Activated T-cell treated with anti-CD3 and anti-CD28 coated beads, Interleukin-2, amount 50 U/mL, for 72 hours (primary cell): ENCODE measurements at places on chromosomes 4 and X. TPM values are rescaled to one million over a fixed set of nuclear protein-coding genes. Genes with fewer than 3 reads are reported as not detected.

DNA sequence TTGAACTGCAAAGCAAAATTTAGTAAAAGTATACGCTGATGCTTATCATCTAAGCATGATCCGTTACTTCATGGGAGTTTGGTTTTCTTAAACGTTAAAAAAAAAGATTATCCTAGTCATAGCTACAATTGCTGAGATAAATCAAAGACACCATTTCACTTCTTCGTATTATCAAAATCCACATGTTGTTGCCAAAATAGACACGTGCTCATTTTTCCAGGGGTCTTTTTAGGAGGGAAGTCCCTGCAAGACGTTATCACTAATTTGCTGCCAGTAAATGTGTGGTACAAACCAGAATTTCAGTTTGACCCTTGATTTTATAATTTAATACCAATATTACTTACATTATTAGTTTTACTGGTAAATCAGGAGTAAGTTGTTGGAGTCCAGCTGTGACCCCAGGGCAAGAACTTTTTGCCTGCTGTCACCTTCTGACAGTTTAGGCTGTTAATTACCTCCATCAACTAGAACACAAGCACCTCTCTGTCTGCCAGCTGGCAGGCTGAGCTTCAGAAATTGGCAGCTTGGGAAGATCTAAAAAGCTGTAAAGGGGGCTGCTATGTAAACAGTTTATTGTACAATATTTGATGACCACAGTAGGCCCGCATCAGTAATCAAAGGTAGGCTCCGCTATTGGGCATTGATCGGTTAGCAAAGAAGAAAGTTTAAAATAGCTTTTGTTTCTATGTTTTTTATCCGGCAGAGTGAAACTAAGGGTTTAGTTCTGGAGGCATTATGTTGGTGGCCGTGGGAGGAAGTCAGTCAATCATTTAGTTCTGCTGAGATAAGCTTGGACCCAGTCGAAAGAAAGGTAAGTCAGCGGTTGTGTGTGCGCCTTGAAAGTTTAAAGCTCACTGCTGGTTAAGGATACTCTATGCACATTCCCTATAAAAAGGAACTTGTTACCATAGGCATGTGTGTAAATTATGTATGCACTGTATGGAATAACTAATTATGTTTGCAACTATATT lies 196.4 kb downstream of the FBXO8 start:
- no peak overlapping the region for H3K4me3 ChIP-seq
- H3K4me1 ChIP-seq, result no peaks in the 10 kb centered on the region
- no peak for DNase-seq

Gene GAGE12E
- not detected for total RNA-seq

Gene HAUS7
- total RNA-seq, result 27.7 TPM

DNA sequence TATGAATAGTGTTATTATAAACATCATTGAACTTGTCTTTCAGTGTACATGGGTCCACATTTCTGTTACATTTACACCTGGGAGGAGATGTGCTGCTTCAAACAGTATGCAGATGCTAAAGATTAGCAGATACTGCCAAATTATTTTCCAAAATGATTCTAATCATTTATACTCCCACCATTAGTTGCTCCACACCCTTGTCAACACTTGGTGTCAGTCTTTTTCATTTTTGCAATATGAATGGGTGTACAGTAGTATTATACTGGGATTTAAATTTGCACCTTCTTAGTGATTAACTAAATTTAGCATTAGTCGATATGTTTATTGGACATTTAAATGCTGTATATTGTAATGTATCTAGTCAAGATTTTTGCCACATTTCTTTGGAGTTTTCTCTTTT lies 131.6 kb upstream of the GRID2 start:
- no peaks in the 10 kb centered on the region for H3K27me3 ChIP-seq
- DNase-seq, result no peak
- no peak overlapping the region for H3K27ac ChIP-seq
- no peaks in the 10 kb centered on the region for H3K4me1 ChIP-seq
- no peaks in the 10 kb centered on the region for H3K36me3 ChIP-seq

DNA sequence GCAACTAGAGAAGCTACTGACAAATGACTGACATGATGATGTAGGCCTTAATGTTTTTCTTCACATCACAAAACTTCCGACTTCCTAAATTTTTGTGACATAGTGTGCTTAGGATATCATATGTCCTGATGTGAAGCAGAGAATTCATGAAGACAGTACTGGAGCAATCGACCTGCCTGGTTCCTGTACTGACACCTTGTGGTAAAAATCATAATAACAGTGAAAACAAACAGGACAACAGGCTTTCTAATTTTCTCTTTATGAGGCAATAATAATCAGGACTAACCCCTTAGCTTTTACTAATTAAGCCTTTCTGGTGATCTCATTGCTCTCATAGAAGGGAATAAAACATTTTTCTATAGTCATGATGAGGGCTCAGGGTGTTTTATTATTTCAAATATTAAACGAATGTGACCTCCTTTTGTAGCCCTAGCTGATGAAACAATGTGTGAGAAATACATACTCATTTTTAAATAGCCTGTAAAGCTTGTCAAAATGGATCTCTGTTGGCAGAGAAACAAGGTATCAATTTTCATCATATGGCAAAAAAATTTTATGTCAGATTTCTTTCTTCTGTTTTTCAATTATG lies 158.4 kb downstream of the TENT5D start:
- DNase-seq, result no peak
- no peak overlapping the region for H3K4me3 ChIP-seq
- H3K36me3 ChIP-seq, result no peaks in the 10 kb centered on the region
- no peaks in the 10 kb centered on the region for H3K4me1 ChIP-seq
- H3K27ac ChIP-seq, result no peak overlapping the region
- peaks cover 27% of the 10 kb centered on the region for H3K27me3 ChIP-seq

Gene DDX53
- total RNA-seq, result not detected

Gene XKRX
- total RNA-seq, result 2.3 TPM

Gene NDUFC1
- 28.5 TPM for total RNA-seq

Gene BRS3
- not detected for total RNA-seq

DNA sequence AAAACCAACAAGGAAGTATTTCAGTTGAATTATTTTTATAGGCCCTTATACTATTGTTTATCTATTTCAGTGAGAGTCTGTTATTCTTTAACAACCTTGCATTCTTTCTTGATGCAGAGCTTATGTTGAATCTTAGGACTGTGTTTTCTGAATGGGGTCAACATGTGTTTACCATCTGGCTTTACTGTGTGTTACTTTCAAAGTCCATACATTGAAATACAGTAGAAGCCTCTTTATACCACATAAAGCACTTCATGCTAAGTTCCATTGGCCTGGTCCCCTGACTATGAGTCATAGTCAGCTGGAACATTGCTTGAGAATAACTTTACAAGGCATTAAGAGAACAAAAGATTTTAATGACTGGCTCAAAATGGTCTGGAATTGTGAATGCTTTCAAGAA lies 152.6 kb downstream of the GASK1B start:
- H3K36me3 ChIP-seq, result no peaks in the 10 kb centered on the region
- no peak for DNase-seq
- no peaks in the 10 kb centered on the region for H3K4me1 ChIP-seq
- H3K4me3 ChIP-seq, result no peak overlapping the region

Gene ARHGAP6
- total RNA-seq, result not detected

- no peaks in the 10 kb centered on the region for H3K36me3 ChIP-seq
- H3K27ac ChIP-seq, result no peak overlapping the region
- no peaks in the 10 kb centered on the region for H3K4me1 ChIP-seq
- H3K4me3 ChIP-seq, result no peak overlapping the region
- H3K27me3 ChIP-seq, result no peaks in the 10 kb centered on the region
These were observed 213.8 kb upstream of the PACRGL start for GRCh38 chr4:20486433-20486832.

DNA sequence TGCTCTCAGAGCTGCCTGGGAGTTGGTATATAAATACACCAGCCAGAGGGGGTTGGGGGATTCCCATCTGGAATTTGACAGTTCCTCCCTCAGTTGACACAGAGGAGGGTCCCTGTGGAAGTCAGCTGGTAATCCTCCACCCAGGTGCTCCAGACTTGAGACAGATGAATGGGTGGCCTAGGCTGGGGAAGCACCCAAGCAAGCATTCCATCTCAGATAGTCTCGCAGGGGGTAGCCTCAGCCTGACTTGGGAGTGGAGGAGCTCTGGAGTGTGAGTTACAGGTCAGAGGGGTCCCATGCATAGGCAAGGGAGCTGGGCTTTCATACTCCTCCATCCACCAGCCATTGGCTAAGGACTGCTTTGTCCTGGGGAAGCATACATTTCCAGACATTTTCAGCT lies 229.3 kb upstream of the BCOR start:
- H3K27ac ChIP-seq, result no peak overlapping the region
- H3K4me1 ChIP-seq, result no peaks in the 10 kb centered on the region
- DNase-seq, result no peak
- H3K36me3 ChIP-seq, result no peaks in the 10 kb centered on the region

Gene NUP62CL
- total RNA-seq, result 4.9 TPM

DNA sequence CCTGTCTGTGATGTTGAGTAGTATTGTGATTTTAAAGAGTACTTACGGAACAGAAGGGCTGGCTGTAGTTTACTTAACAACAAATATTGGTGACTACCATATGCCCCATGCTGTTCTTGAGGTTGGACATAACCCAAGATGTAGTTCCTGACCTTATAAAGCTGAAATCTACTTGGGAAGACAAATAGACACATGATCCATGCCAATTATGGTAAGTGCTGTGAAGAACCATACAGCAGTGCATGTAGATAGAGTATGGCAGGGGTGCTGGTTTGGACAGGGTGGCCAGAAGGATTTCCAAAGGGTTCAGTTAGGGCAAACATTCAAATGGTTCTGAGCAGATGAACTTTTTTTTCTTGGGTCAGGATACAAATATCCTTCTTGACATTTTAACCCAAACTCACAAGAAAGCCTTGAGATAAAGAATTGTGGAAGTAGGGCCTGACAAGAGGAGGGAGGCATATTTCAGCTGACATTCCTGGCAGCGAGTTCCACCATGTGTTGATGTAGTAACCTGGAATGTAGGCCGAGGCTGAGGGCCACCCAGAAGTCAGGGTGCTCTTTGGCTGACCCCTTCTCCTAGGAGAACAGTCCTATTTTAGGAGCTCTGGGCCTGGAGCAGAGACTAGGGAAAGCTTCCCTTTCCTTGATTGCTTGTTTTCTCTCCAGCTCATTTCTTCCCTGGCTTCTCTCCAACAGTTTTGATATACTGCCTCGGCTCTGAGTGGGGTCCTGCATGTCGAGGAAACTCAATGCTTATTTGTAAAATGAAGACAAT lies 74.2 kb downstream of the FREM3 start:
- no peaks in the 10 kb centered on the region for H3K27me3 ChIP-seq
- H3K4me3 ChIP-seq, result no peak overlapping the region
- H3K36me3 ChIP-seq, result no peaks in the 10 kb centered on the region
- H3K4me1 ChIP-seq, result no peaks in the 10 kb centered on the region
- DNase-seq, result no peak

GRCh38 chrX:135307171-135307570 lies 2.1 kb upstream of the ETDC start:
- H3K4me1 ChIP-seq, result no peaks in the 10 kb centered on the region
- no peak overlapping the region for H3K27ac ChIP-seq
- peaks cover 20% of the 10 kb centered on the region for H3K27me3 ChIP-seq
- no peak overlapping the region for H3K4me3 ChIP-seq
- no peak for DNase-seq
- H3K36me3 ChIP-seq, result no peaks in the 10 kb centered on the region

DNA sequence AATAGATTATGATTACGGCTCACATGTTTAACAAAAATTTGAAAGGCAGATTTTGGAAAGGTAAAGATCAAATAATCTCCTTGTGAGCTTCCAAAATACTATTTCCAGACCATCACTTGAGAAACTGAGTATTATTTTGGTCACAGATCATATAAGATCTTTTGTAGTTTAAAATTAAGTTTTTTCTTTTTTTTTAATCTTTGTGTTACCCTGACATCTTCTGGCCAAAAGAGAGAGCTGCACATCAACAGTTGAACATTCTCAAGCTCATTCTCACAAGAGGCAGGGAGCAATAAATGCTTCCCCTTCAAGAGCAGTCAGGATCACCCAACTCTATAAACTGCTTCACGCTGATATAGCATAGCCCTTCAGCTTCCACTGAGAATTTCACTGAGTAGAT lies 15.9 kb downstream of the TMEM192 start:
- no peak for DNase-seq
- no peaks in the 10 kb centered on the region for H3K27me3 ChIP-seq
- no peaks in the 10 kb centered on the region for H3K4me1 ChIP-seq

DNA sequence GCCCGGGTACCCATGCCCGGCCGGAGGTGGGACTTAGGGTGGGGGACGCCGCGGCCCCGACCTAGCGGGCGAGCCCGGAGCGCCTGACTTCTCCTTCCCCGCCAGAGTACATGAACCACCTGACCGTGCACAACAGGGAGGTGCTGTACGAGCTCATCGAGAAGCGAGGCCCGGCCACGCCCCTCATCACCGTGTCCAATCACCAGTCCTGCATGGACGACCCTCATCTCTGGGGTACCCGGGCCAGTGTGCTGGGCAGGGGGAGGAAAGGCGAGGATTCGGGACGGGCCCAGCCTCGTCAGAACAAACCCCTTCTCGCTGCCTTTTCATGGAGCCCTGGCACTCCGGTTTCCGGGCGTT lies 622 bp downstream of the TAFAZZIN start:
- peaks cover 8% of the 10 kb centered on the region for H3K36me3 ChIP-seq
- H3K27me3 ChIP-seq, result peaks cover 6% of the 10 kb centered on the region
- peak; percentile 67 for DNase-seq
- peaks cover 6% of the 10 kb centered on the region for H3K4me1 ChIP-seq
- H3K4me3 ChIP-seq, result peak overlapping the region; percentile 87
- peak overlapping the region; percentile 19 for H3K27ac ChIP-seq

DNA sequence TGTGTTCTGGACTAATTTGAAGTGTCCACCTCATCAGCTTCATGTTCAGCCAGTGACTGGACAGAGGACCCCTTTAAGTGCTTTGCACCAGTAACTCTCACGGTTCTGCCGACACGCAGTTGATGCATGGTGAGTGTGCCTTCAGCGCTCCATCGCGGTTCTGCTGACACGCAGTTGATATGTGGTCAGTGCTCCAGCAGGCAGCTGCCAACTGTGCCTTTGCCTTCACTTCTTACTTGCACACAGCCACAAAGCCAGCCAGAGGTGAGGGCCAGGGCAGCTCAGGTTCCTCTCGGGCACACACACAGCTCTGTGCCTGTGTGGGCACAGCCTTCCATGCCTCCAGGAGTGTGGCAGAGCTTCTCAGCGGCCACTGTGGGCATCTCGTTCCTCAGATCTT lies 12.4 kb downstream of the NKX1-1 start:
- H3K36me3 ChIP-seq, result peaks cover 16% of the 10 kb centered on the region
- H3K4me1 ChIP-seq, result no peaks in the 10 kb centered on the region
- no peak for DNase-seq
- no peaks in the 10 kb centered on the region for H3K27me3 ChIP-seq

GRCh38 chr4:80268936-80269335 lies 2.5 kb downstream of the FGF5 start:
- H3K27ac ChIP-seq, result no peak overlapping the region
- H3K4me3 ChIP-seq, result peak overlapping the region; percentile 22
- peaks cover 42% of the 10 kb centered on the region for H3K4me1 ChIP-seq
- no peaks in the 10 kb centered on the region for H3K36me3 ChIP-seq

- H3K27ac ChIP-seq, result no peak overlapping the region
- H3K27me3 ChIP-seq, result peaks cover 4% of the 10 kb centered on the region
- no peak overlapping the region for H3K4me3 ChIP-seq
- no peak for DNase-seq
- no peaks in the 10 kb centered on the region for H3K36me3 ChIP-seq
- no peaks in the 10 kb centered on the region for H3K4me1 ChIP-seq
These were observed 104.7 kb upstream of the MID1 start for GRCh38 chrX:10725071-10725470.
